ENCODE measurements at places on chromosomes 6 and 20.

- DNase-seq = no peak
Measured at GRCh38 chr20:3235666-3236324, 3.2 kb downstream of the SLC4A11 start.

DNA sequence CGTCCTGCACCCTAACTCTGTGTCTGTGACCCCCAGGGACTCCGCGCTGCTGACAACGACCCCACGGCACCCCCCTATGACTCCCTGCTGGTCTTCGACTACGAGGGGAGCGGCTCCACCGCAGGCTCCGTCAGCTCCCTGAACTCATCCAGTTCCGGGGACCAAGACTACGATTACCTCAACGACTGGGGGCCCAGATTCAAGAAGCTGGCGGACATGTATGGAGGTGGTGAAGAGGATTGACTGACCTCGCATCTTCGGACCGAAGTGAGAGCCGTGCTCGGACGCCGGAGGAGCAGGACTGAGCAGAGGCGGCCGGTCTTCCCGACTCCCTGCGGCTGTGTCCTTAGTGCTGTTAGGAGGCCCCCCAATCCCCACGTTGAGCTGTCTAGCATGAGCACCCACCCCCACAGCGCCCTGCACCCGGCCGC, 129.0 kb downstream of the TAF4 start:
- DNase-seq = no peak

DNA sequence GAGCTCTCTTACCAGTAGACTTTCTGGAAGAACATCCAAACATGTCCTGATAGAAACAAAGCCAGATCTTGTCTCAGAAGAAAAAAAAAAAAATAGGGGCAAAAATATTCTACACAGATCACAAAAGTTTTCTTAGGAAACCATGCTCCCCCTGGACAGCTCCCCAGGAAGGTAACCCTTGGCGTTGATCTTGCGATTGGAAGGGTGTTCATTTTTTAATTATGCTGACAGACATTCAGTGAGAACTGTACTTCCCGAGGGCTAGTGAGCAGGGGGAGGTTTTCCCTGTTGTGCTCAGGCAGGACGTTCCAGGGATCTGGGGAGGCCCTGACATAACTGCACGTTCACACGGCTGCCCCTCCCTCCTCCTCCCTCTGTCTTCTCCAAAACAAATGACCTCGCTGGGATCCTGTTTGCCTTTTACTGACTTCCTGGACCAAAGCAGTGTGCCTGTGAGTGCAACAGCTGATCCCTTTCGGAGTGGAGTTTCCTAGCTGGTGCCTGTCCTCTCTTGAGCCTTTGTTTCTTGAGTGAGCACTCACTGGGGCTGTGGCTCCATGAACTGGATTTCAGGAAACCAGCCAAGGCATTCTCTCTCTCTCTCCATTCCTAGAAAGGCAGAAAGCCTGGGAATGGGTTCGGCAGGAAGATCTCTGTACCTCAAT, 46.7 kb downstream of the MARCKS start:
- peak; percentile 56 for DNase-seq

GRCh38 chr6:117267766-117268534, 2.6 kb downstream of the VGLL2 start:
- no peak for DNase-seq

GRCh38 chr6:68144667-68145066, 490.4 kb upstream of the ADGRB3 start:
- DNase-seq = no peak

- DNase-seq = no peak
Measured at GRCh38 chr6:44255105-44255808, 2.1 kb downstream of the SLC35B2 start.

DNA sequence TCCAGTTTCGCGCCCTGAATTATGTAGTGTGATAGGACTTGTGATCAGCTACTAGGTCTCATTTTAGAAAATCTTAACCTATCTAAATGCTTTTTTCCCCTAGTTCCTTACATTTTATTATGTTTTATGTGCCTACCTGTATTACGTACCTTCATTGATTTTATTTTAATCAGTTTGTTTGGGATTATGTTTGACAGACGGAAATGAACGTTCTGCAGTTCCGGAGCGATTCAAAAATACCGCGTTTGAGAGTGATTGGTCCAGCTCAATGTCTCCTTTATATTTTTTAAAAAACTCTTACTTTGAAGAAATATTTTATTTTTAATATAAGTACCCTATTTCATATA, 114.3 kb upstream of the BTN3A2 start:
- no peak for DNase-seq

GRCh38 chr6:119140196-119141140, 62.0 kb upstream of the FAM184A start:
- DNase-seq = no peak

GRCh38 chr20:45993197-45993951, 15.3 kb upstream of the MMP9 start:
- DNase-seq = peak; percentile 76

DNA sequence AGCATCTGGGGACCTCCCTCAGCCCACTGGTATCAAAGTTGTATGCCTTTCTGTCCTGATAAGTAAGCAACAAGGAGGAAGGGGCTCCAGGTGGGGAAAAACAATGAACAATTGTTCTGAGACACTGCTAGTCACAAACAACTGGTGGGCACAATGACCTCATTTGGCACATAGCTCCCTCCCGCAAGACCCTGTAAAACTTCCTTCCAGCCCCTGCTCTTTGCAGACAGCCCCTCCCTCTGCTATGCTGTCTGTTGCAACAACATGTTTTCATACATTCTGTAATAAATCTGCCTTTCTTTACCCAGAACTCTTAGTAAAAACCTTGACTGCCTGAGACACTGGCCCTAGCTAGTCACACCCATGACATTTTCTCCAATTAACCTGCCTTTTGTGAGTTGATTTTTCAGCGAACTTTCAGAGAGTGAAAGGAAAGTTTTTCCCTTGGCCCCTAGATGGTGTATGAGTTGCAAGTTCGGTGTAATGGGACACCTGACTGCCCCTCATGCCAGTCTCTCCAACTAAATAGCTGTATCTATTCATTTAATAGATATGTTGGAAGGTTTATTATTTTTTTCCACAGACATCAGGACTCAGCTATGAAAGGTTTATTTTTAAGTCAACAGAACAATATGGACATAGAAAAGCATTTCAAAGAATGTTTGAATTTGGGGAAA, 142.3 kb upstream of the SLC22A16 start:
- DNase-seq = peak; percentile 24

- DNase-seq = no peak
Measured at GRCh38 chr6:107607116-107607515, 117.2 kb downstream of the SOBP start.

All from amniotic epithelial cell (primary cell).